SK-N-SH (cell line): ENCODE measurements at places on chromosomes 2 and 18. TPM values are rescaled to one million over a fixed set of nuclear protein-coding genes. Genes with fewer than 3 reads are reported as not detected.

DNA sequence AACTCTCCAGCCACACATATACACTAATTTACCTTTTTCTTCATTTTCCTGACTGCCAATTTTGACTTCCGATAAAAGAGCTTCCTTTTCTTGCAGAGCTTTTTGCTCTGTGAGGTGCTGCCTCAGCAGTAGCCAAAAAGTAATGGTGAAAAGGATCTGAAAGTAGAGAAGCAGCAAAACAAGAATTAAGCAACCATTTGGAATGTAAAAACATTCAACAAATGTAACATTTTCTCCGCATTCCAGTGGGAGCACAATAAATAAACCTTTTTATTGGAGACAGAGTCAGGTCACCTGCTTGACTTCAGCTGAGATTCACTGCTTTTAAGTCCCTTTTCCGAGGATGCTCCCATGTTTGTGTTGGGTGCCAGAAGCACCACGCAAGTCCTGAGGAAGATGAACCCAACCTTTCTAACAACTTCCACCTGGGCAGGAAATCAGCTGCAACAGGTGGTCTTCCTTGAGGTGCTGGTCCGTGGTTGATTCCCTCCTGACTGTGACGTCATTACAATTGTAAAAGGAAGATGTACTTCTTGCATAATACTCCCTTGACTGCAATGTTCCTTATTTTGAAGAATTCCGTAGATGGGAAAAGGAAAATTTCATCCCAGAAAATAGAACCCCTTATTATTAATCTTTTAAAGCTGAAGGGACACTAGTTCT is 265.5 kb downstream of the NAPG start:
- no peak overlapping the region for H3K27ac ChIP-seq
- no peak for DNase-seq
- H3K36me3 ChIP-seq, result no peaks in the 10 kb centered on the region
- H3K27me3 ChIP-seq, result peaks cover 15% of the 10 kb centered on the region
- no peak overlapping the region for H3K4me3 ChIP-seq
- no peaks in the 10 kb centered on the region for H3K4me1 ChIP-seq

DNA sequence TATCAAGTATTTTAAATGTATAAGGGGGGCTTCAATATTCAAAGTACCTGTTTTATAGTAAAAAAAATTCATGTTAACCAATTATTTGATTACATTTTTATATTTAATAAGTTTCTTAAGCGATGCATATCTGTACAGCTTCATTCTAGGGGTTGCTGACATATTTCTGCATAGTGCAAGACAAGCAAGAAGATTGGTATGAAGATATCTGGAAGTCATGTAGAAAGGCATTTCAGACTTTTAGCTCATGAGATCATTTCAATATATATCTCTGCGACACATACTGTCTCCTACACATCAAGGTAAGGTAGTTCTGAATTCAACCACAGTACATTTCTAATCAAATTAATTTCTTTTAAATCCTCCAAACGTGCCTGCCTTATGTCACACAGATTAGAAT is 73.1 kb downstream of the MEMO1 start:
- DNase-seq, result no peak
- H3K36me3 ChIP-seq, result peaks cover 13% of the 10 kb centered on the region
- H3K4me1 ChIP-seq, result peaks cover 15% of the 10 kb centered on the region; the same call in 1 of the 2 replicates

The ANKRD44 gene
- polyA plus RNA-seq, result 12.3 and 12.5 TPM in 2 replicates

The MC5R gene
- polyA plus RNA-seq, result not detected in 2 replicates

GRCh38 chr2:47905386-47906156 is 727 bp downstream of the FBXO11 start:
- peak overlapping the region; percentile 69 for H3K4me3 ChIP-seq
- H3K27me3 ChIP-seq, result no peaks in the 10 kb centered on the region
- H3K27ac ChIP-seq, result peak overlapping the region; percentile 100
- DNase-seq, result peak; percentile 84
- H3K36me3 ChIP-seq, result no peaks in the 10 kb centered on the region

- no peaks in the 10 kb centered on the region for H3K4me1 ChIP-seq
- no peak for DNase-seq
- H3K27ac ChIP-seq, result peak overlapping the region; percentile 95
- H3K27me3 ChIP-seq, result no peaks in the 10 kb centered on the region
- no peaks in the 10 kb centered on the region for H3K36me3 ChIP-seq
- H3K4me3 ChIP-seq, result no peak overlapping the region
Observed at GRCh38 chr18:59744271-59744721, 47.1 kb upstream of the CCBE1 start.

- no peaks in the 10 kb centered on the region; the same call in 1 of the 2 replicates for H3K4me1 ChIP-seq
- H3K27ac ChIP-seq, result no peak overlapping the region
- DNase-seq, result no peak
- H3K36me3 ChIP-seq, result no peaks in the 10 kb centered on the region
- no peak overlapping the region for H3K4me3 ChIP-seq
Observed at GRCh38 chr2:202339071-202339870, 36.9 kb upstream of the BMPR2 start.

DNA sequence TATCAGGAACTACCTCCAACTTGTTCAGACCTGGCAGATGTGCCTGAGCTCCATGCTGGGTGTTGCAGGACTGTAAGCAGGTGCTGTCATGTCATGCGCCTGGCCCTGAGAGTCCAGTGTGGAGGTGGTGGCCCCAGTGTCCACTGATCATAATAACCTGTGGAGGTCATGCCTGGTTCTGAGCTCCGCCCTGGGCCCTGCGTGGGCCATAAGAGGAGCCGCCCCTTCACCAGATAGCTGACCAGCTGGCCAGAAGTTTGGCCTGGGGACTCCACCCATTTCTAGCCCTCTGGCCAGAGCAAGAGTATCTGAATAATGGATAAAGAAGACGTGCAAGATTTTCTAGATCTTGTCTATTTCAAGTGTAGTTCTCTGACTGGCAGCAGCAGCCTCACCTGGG is 72.4 kb downstream of the CTIF start:
- no peak for DNase-seq
- no peaks in the 10 kb centered on the region; the same call in 1 of the 2 replicates for H3K36me3 ChIP-seq
- H3K27me3 ChIP-seq, result no peaks in the 10 kb centered on the region
- H3K4me3 ChIP-seq, result no peak overlapping the region
- no peak overlapping the region for H3K27ac ChIP-seq

The C2orf74 gene
- 24.1 and 26.3 TPM in 2 replicates for polyA plus RNA-seq

The CETN1 gene
- polyA plus RNA-seq, result not detected in 2 replicates

The ATP8B1 gene
- polyA plus RNA-seq, result 43.8 and 60.4 TPM in 2 replicates

- peaks cover 2% of the 10 kb centered on the region; the same call in 1 of the 2 replicates for H3K4me1 ChIP-seq
- H3K4me3 ChIP-seq, result no peak overlapping the region
- no peaks in the 10 kb centered on the region for H3K36me3 ChIP-seq
- H3K27me3 ChIP-seq, result no peaks in the 10 kb centered on the region
Observed at GRCh38 chr18:41324020-41324791, 630.8 kb upstream of the PIK3C3 start.

The FBXO15 gene
- polyA plus RNA-seq, result 0.62 and 0.70 TPM in 2 replicates

DNA sequence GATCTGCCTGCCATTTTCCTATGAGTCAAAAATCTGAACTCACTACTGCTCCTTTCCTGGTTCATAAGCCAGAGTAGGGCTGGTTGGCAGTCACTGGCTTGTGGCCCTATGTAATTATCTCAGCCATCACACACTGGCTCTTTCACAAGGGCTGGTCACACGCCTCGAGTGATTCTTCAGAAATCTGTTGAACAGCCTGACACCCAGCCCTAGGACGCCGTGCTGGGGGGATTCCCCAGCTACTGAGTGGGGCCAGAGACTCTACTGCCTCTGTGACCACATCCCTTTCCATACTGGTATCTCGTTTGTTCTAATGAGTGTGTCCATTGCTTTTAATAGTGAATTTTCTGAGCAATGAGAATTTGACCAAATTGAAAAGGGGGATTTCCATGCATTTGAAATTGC is 45.8 kb upstream of the RBM44 start:
- no peak overlapping the region for H3K27ac ChIP-seq
- DNase-seq, result no peak
- no peak overlapping the region for H3K4me3 ChIP-seq
- no peaks in the 10 kb centered on the region for H3K27me3 ChIP-seq
- no peaks in the 10 kb centered on the region for H3K4me1 ChIP-seq

GRCh38 chr2:98744595-98744994 is 13.7 kb upstream of the MGAT4A start:
- peaks cover 6% of the 10 kb centered on the region; the same call in 1 of the 2 replicates for H3K4me1 ChIP-seq
- no peaks in the 10 kb centered on the region for H3K36me3 ChIP-seq
- no peak for DNase-seq
- no peaks in the 10 kb centered on the region for H3K27me3 ChIP-seq

DNA sequence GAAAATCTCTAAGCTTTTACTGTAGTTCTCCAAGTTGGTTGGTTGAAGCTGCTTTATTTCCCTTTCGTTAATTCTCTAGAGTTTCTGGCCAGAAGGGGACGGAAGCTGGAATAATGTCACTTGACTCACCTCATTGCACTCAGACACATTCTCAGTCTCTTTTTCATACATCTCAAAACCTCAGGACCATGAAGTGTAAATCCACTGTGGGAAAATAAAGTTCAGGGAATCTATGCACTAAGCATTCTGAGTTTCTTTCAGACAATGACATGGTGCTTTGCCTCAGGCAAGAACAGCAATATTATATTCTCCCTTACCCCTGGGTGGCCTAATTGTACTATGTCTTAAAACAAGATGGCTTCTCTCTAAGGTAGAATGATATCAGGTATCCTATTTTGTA is 167.8 kb downstream of the PRPF40A start:
- no peaks in the 10 kb centered on the region for H3K27me3 ChIP-seq
- H3K27ac ChIP-seq, result no peak overlapping the region
- H3K4me3 ChIP-seq, result no peak overlapping the region
- no peaks in the 10 kb centered on the region; the same call in 1 of the 2 replicates for H3K36me3 ChIP-seq
- DNase-seq, result no peak

DNA sequence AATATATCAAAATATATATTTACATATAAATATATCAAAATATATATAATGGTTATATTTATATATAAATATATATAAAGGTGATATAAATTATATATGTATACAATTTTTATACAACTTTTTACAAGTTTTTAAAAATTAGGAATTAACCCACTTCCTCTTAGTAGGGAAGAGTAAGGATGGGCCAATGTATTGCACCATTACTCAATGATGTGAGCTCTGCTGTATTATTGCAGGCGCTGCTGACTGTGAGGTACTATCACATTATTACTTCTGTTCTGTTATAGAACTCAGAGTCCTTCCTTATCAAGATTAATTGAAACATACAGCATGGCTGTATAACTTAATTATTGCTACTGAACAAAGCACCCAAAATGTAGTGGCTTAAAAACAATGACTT is 46.0 kb downstream of the CCDC195 start:
- no peaks in the 10 kb centered on the region for H3K36me3 ChIP-seq
- H3K4me1 ChIP-seq, result no peaks in the 10 kb centered on the region; the same call in 1 of the 2 replicates
- no peak for DNase-seq
- no peak overlapping the region for H3K27ac ChIP-seq

The GPC1 gene
- polyA plus RNA-seq, result 49.0 and 65.5 TPM in 2 replicates

The EFR3B gene
- 1.5 and 1.9 TPM in 2 replicates for polyA plus RNA-seq

- no peak for DNase-seq
- no peaks in the 10 kb centered on the region for H3K27me3 ChIP-seq
- H3K4me3 ChIP-seq, result no peak overlapping the region
- no peak overlapping the region for H3K27ac ChIP-seq
Observed at GRCh38 chr2:199279146-199279545, 178.6 kb downstream of the SATB2 start.

DNA sequence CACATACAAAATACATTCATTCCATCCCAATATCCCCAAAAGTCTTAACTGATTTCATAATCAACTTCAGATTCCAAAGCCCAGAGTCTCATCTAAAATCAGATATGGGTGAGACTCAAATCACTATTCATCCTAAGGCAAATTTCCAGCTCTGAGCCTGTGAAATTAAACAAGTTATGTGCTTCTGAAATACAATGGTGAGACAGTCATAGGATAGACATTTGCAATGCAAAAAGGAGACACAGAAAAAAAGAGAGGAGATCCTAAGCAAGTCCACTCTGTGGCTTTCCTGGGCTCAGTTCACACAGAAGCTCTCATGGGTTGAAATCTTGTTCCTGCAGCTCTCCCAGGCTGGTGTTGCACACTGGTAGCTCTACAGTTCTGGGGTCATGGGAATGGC is 18.3 kb downstream of the ZNF892 start:
- no peak overlapping the region for H3K27ac ChIP-seq
- H3K4me1 ChIP-seq, result no peaks in the 10 kb centered on the region
- H3K27me3 ChIP-seq, result no peaks in the 10 kb centered on the region
- H3K4me3 ChIP-seq, result no peak overlapping the region
- H3K36me3 ChIP-seq, result no peaks in the 10 kb centered on the region

GRCh38 chr2:147846412-147847081 is 1.7 kb downstream of the ACVR2A start:
- H3K4me3 ChIP-seq, result peak overlapping the region; percentile 77
- no peaks in the 10 kb centered on the region for H3K27me3 ChIP-seq
- H3K4me1 ChIP-seq, result peaks cover 8% of the 10 kb centered on the region
- no peak for DNase-seq

DNA sequence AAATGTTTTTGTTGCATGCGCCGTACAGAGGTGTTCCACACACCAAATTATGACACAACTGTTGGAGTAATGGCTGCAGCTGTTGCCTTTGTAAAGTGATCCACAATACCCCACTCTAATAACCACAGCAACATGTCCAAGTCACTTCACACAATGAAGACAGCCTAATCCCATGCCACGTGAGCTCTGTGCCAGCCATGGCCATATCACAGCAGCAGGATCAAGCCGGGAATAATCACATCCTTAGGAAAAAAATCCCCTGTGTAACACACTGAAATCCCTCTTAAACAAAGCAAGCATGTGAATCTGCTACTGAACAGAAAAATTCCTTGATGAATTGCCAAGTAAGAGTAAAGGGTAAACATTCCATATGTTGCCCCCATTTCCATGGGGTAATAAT is 179.5 kb upstream of the PARD3B start:
- H3K4me1 ChIP-seq, result no peaks in the 10 kb centered on the region
- H3K27ac ChIP-seq, result no peak overlapping the region
- DNase-seq, result no peak
- no peak overlapping the region for H3K4me3 ChIP-seq
- no peaks in the 10 kb centered on the region; the same call in 1 of the 2 replicates for H3K27me3 ChIP-seq

DNA sequence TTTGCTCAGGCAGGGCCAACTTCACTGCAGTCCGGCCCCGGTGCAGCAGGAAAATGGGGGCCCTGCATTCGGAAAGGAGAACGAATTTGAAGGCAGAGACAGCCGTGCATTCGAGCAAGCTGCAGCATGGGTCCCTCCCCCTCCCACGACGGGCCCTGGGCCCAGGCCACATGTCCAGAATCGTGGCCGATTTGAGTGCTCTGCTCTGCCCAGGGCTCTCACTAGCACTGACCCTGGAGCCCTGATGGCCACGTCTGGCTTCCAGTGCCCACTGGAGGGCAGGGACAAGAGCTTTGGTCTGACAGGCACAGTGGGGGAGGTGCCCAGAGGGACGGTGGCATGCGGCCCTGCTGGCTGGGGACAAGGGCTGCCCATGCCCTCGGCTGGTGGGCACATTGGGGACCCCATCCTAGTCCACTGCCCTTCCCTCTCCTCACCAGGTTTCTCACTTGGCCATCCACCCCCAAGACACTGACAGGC is 14.4 kb upstream of the KLHL30 start:
- no peak overlapping the region for H3K27ac ChIP-seq
- no peak overlapping the region for H3K4me3 ChIP-seq
- H3K4me1 ChIP-seq, result no peaks in the 10 kb centered on the region
- no peaks in the 10 kb centered on the region for H3K36me3 ChIP-seq

The HAAO gene
- not detected in 2 replicates for polyA plus RNA-seq

The EVA1A gene
- 79.0 and 93.0 TPM in 2 replicates for polyA plus RNA-seq

The STAT1 gene
- 22.1 and 26.9 TPM in 2 replicates for polyA plus RNA-seq
